ENCODE measurements at places on chromosomes 2 and 18. TPM values are rescaled to one million over a fixed set of nuclear protein-coding genes. Genes with fewer than 3 reads are reported as not detected.

DNA sequence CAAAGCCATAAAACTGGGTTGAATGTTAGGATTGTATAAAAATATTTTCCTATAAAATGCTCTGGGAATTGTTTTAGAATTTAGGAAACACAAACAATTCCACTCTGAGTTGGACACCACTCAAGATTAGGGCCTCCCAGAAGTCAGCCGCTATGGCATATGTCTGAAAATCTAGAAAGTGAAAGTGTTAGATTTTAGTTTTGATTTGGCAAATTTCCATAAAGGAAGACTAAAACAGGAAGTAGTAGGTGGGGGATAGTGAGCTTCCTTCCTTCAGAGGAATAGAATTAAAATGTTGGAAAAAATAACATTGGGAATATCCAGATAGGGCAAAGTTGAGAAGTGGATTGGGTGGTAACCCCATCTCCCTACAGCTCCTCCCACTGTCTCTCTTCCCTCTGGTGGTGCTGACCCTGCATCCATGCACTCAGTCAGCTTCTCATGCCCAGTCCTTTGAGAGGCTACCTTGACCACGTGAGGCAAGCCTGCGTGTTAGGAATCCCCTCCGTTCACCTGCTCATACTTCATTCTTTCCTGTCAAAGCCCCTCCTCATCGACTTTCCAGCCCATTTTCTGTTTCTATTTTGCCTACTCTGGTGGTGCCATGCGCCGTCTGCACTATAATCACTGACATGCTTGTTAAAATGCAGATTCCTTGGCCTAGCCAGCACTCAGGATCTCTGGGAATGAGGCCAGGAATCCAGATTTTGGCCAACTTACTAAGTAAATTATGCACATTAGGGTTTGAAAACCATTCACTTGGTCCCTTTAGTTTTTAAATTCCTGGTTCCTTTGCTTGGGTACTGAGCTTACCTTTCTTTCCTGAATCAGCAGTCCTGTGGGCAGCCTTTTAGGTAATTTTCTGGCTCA is 83.5 kb downstream of the POLE4 start:
- DNase-seq, result no peak

GRCh38 chr2:86042256-86043168 is 63.2 kb downstream of the POLR1A start:
- DNase-seq, result no peak

GRCh38 chr18:66168685-66169235 is 417.9 kb downstream of the CDH7 start:
- DNase-seq, result no peak

DNA sequence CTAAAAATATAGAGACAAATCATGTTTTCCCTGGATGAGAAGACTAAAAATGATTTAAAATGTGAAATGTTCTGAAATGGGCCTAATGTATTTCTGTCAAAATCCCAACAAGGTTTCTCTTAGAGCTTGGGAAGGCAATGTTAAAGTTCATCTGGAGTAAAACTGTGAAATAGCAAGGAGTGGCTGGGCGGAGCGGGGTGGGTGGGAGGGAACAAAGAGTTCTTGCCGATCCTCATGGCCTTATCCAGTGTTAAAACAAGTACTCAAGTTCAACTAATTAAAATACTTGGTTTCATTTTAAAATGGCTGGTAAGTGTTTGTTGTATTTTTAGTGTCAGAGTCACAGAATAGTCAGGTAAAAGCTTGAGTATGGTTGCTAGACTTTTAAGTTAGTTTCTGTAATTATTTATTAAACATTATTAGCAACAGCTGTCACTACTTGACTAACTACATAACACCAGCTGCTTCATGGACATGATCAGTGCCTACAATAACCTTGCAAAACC is 87.3 kb downstream of the RTN4 start:
- DNase-seq, result no peak

DNA sequence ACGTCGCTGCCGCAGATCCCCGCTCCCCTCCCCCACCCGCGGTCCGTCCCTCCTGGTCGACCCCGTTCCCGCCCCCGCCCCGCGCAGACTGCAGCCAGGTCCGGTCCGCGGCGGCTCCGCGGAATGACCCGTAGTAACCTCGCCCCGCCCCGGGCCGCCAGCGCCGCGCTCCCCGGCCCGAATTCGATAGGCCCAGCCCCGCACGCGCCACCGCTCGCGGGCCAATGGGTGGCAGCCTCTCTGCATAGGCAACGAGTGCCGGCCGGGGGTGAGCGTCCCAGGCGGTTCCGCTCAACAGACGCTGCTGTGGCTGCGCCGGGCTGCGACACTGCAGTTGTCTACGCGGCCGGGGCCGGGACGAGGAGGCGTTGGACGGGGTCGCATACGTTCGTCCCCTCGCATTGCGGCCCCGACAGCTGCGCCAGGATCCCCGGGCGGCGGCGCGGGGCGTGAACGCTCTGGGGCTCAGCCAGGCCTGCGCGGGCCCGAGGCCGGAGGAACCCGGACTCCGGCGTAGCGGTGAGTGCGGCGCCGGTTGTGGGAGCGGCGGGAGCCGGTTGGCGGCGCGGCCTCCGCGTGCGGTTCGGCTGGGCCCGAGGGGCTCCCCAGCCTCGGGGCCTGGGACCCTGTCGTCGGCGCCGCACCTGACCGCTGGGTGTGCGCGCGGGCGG is at the start of gene ACSL3:
Gene ACSL3, plus strand, starts transcription at position 297 of the 671 bp plus-strand sequence. CDS start 47,737 bp downstream, outside the sequence.
- peak; percentile 90 for DNase-seq

- DNase-seq, result no peak
Observed at GRCh38 chr2:134988994-134989605, 58.1 kb downstream of the MAP3K19 start.

GRCh38 chr2:171959998-171960397 is 37.7 kb downstream of the HAT1 start:
- no peak for DNase-seq

GRCh38 chr2:73202156-73203054 is at the start of gene NOTO:
Gene NOTO, plus strand, starts transcription at chr2:73202574. Its CDS starts 93 bp downstream, at chr2:73202667.
- DNase-seq, result no peak

GRCh38 chr2:86223140-86223926 is 24.1 kb downstream of the MRPL35 start:
- no peak for DNase-seq

GRCh38 chr18:31857526-31858106 is 85.3 kb downstream of the TRAPPC8 start:
- no peak for DNase-seq

GRCh38 chr18:50558157-50558556 is 1.7 kb upstream of the MAPK4 start:
- DNase-seq, result no peak

DNA sequence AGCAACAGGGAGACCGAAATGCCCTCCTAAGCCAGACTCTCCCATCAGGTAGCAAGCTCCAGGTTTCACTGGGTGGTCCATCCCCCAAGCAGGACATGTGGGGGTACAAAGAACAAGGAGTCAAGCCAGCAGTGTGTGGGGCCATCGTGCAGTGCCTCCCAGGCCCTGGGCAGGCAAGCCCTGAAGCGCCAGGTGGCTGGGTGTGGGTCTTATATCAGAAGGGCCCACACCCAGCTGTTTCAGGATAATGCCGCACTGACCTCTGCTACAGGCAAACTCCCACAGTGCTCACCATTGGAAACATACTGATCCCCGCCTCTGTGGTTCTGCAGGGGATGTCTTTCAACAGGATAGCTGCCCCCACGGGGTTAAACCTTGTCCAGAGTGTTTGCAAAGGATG is 174.2 kb upstream of the SMAD2 start:
- no peak for DNase-seq

- DNase-seq, result no peak
Observed at GRCh38 chr18:46842583-46842982, 74.7 kb downstream of the PIAS2 start.

DNA sequence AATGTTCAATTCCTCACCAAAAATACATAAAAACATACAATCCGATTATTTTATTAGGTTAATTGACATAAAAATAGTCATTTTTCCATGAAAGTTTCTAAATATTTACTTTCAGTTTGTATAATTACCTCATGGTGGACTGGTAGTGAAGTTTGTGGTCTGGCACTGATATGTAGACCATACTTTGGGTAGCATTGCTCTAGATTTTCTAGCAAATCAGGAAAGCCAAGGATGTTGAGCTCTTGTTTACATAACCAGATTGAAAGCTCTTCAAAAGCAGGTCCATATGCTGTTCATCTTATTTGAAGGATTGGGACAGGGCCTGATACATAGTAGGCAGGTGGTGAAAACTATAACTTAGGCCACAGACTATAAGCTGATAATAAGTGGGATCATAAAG is 61.8 kb downstream of the COMMD1 start:
- DNase-seq, result no peak

DNA sequence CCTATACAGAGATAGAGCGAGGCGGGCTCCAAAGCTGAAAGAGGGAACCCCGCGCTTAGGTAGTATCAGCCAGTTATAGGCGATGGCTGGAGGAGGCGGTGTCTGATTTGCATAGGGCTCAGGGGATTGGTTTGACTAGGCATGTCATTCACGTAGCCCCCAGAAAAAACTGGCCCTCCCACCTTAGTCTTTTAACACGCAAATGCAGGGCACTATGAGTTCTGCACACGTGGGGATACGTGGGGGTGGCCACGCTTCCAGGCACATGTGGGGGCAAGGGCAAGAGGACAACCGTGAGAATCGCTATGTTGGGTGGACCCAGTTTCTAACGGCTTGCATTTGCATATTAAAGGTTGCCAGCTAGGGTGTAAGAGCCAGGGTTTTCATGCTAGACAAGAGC is 56.7 kb upstream of the MSTN start:
- peak; percentile 5 for DNase-seq

GRCh38 chr2:21163213-21163612 is 39.4 kb downstream of the TDRD15 start:
- no peak for DNase-seq

- no peak for DNase-seq
Observed at GRCh38 chr2:176174382-176174823, 14.1 kb upstream of the HOXD1 start.

GRCh38 chr2:218959141-218959731 is at the start of gene CDK5R2:
Gene CDK5R2, plus strand, starts transcription at chr2:218959666. Its CDS starts 155 bp downstream, at chr2:218959821.
- peak; percentile 31 for DNase-seq

GRCh38 chr2:27134781-27135477 is 493 bp upstream of the PREB start:
- no peak for DNase-seq

GRCh38 chr2:96174251-96175144 is 29.3 kb upstream of the DUSP2 start:
- DNase-seq, result peak; percentile 74

DNA sequence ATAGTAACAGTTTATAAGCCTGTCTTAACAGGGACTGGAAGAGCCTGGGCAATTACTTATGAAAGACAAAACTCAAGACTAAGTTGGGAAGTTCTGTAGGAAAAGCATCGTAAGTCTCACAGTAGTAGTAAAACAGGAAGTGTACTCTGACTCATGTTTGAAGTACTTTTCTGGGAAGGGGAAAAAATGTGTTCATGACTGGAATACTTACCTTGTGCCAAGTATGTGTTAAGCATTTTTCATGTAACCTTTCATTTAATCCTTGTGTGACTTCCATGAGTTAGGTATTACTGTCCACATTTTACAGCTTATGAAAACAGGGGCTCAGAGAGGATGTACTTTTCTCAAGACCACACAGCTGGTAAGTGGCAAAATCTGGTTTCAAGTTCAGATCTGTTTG is 13.7 kb upstream of the SKOR2 start:
- no peak for DNase-seq

DNA sequence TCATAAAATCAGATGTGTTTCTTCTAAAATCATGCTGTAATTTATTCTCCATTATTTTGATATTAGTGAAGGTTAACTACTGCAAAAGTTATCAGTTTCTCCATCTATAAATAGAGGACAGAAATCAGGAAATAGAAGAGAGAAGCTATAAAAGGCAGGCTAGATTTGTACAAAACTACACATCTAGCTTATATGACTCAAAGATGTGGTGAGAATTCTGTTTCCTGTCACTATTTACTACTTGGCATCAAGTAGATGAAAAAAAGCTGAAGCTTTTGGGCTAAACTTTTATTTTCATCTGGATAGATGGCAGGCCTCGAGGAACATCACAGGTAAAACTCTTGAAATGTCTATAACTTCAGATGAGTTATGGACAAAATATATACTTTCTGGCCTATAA is 49.8 kb upstream of the NAB1 start:
- no peak for DNase-seq

GRCh38 chr2:168169097-168169745 is 78.2 kb downstream of the STK39 start:
- DNase-seq, result no peak

GRCh38 chr2:128263902-128264331 is 54.8 kb downstream of the HS6ST1 start:
- DNase-seq, result no peak

GRCh38 chr18:54386043-54386442 is 28.3 kb downstream of the C18orf54 start:
- no peak for DNase-seq

- no peak for DNase-seq
Observed at GRCh38 chr2:3173031-3173430, 204.6 kb downstream of the EIPR1 start.

GRCh38 chr18:5456577-5457461 is 87.0 kb downstream of the EPB41L3 start:
- peak; percentile 18 for DNase-seq

GRCh38 chr2:86194751-86195054 is 559 bp downstream of the IMMT start:
- no peak for DNase-seq

DNA sequence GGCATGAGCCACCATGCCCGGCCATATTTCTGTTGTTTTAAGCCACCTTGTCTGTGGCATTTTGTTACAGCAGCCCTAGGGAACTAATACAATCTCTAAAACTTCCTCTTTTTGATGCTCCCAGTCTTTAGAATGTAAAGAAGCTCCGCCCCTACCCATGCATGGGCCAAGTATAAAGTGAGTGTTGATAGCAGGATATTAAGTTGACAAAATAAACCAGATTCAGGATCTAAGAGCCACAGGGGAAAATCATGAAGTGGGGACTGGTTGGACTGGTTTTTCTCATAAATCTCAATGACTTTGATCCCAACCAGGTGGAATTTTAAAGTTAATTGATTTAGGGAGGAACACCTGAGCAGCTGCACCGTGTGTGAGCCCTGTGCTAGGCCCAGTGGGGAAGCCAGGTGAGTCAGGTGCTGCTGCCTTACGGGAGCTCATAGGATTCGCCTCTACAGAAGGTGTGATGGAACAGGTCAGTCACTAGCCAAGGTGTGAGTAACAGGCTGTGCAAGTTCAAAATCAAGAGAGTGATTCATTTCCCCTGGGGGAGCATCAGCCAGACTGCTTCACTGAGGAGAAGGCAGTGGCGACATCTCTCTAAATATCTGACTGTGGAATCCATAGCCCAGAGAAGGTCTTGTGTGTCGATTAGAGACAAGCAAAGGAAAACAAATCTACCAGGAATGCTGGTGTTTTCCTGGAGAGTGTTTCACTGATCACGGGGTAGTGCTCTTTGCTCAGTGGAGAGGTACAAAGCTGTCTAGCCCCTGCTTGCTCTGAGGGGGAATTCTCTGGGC is 63.0 kb upstream of the MSH2 start:
- no peak for DNase-seq

MREG gene
- 5.2 TPM for total RNA-seq

CNDP2 gene
- 169 TPM for total RNA-seq

TMEM87B gene
- total RNA-seq, result 23.3 TPM

ARHGAP15 gene
- 134 TPM for total RNA-seq

B3GNT7 gene
- 0.55 TPM for total RNA-seq

MARCO gene
- total RNA-seq, result not detected

GAL3ST2 gene
- total RNA-seq, result not detected

GALNT3 gene
- total RNA-seq, result 3.2 TPM

LGALSL gene
- 0.93 TPM for total RNA-seq

TUBA3E gene
- total RNA-seq, result not detected

GREB1 gene
- 1.1 TPM for total RNA-seq

GRP gene
- total RNA-seq, result not detected

IL1RL2 gene
- total RNA-seq, result not detected

CARF gene
- 26.5 TPM for total RNA-seq

REG3A gene
- total RNA-seq, result not detected

RUFY4 gene
- total RNA-seq, result 0.16 TPM

LIMS3 gene
- not detected for total RNA-seq
